ENCODE measurements at places on chromosomes 7 and 10.

- no peak for DNase-seq
These were observed 21.6 kb upstream of the JAZF1 start for GRCh38 chr7:28202222-28202621.

DNA sequence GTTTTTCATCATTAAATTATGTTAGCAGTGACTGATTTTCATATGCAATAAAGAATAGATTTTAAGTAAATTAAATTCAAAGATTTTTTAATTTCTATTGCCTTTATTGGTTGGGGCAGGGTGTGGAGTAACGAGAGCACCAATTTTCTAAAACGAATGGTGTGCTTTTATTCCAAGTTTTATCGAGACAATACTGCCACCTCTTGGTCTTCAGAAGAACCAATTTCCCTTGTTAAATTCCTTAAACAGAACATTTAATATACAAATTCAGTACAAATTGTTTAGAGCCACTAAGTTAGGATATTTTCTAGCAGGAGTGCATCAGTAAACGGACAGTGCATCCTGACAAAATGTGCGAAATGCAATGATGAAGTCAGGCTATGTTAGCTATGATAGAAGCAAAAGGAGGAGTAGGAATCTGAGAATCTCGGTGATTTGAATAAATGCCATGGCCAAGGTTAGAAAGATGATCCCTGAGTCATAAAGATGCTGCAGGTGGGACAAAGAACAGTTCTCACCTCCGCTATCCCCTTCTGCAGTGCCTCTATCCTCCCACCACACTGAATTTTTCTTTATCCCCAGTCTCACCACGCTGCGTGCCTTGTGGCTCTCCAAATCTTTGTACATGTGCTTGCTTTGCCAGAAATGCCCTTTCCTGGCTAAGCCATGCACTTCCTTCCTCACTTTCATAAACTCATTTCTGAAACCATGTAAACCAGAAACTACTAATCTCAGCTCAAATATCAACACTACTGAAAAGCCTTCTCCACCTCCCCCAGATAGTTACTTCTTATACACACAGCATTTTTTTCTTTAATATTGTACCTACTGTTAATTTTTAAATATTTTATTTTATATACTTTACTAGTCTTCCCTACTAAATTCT, 31.9 kb upstream of the AGBL3 start:
- peak; percentile 30 for DNase-seq

DNA sequence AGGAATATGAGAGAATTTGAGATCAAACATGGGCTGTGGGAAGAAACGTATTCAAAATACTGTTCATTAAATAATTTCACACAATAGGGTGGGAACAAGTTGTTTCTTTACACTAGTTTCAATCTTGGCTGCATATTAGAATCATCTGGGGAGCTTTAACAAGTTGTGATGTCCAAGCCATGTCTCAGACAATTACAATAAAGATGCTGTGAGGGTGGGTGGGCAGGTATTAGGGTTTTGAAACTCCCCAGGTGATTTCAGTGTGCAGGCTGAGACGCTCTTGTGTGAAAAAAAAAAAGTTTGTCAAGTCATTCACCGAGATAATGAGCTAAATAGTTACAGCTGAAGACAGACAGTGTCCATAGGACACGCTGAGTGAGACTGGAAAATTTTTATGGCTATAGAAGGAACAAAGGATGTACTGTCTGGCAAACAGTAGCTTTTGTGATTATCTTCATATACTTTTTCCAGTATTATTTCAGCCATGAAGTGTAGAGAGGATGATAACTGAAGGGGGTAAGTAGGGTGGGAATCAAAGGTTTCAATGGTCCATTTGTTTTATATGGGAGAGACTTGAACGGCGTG, 12.6 kb upstream of the LAMB4 start:
- no peak for DNase-seq

- no peak for DNase-seq
These were observed 15.5 kb upstream of the PTTG1IP2 start for GRCh38 chr7:90453931-90454330.

GRCh38 chr10:3420527-3421469, 248.2 kb upstream of the PITRM1 start:
- DNase-seq, result no peak

- DNase-seq, result no peak
These were observed 220.0 kb upstream of the SEMA3C start for GRCh38 chr7:81138870-81139269.

DNA sequence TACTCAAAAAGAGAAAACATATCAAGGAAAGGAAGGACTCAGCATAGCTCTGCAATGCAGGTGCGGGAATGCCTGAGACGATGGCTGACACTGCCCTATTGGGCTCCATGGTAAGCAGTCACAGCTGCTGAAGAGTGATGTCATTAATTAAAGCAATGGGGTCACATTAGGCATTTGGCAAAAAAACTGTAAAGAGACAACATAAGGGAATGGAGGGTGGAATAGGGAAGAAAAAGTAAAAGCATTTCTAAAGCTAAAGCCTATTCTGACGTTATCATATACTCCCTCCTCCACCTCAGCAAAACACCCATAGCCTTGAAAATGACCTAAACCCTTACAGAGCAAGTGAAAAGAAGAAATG, 38.5 kb upstream of the SPOCK2 start:
- no peak for DNase-seq

DNA sequence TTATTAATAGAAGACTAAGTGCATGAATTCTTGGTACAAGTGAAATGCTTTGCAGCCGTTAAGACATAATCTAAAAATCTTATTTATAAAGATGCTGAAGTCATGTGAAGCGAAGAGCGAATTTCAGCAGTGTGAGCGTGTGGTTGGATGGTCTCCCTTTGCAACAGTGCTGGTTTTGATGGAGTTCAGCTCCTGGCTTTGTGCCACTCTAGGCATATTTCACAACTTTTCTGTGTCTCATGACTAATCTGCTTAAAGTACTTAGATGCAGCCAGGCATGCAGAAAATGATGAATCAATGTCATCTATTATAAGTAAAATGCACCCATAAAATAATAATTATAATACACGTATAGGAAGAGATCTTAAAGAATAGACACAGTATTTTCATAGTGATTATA, 107.2 kb upstream of the TCERG1L start:
- no peak for DNase-seq

GRCh38 chr10:125079091-125079600, 81.2 kb downstream of the CTBP2 start:
- no peak for DNase-seq

DNA sequence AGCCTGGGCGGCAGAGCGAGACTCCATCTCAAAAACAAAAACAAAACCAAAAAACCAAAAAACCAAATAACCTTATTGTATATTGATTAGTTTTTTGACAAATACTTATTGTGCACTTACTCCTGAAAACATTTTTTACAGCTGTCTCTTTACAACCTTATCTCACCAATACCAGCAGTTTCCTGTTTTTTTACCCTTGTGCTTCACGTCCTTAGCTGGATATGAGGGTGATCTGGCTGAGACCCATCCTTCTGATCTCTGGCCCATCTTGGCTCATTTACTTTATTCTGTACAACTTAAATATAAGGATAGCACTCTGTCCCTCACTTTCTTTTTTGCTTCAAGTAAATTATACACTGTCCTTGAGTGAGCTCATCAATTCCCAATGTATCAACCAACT, 104.6 kb upstream of the DNAJB12 start:
- DNase-seq, result no peak

GRCh38 chr7:77765481-77765880, 32.8 kb downstream of the TMEM60 start:
- DNase-seq, result no peak
